ENCODE measurements at places on chromosomes 7 and 10.

- DNase-seq, result no peak
Observed at GRCh38 chr7:85829817-85830432, 643.1 kb upstream of the SEMA3D start.

DNA sequence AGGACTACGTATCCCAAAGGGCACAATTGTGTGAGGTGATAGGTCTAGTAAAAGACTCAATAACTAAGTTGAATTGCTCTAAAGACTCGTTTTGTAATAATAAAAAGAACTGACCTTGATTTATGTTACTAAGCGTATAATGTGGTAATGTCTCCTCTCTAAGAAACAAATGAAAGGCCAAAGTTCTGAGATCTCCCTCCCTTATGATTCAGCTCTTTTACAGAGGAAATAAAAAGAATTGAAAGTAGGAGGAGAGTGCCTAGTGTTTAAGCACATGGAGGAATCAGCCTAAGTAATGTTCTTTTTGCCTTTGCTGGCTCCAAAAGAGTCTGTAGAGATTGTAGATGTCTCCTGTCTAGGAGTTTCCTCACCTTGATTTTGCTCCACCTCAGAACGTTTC lies 98.0 kb downstream of the ARL4A start:
- no peak for DNase-seq

DNA sequence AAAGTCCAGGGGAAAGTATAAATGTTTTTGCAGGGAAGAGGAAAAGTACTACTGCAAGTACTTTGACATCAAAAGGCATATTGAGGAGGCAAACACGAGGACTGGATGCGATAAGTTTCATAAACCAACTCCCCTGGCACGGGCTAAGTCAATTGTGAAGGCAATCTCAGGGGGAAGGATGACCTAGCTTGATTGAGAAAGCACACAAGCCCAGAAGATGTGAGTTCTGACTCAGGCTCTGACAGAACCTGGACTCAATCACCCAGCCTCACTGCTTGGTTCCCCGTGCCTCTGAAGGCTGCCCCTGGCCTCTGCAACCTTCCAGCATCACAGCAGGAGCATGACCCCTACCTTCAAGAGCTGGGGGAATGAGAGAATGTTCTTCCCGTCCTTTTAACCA lies 93.2 kb upstream of the ZNF438 start:
- DNase-seq, result no peak

GRCh38 chr7:39535720-39536119 lies 30.5 kb upstream of the YAE1 start:
- no peak for DNase-seq

GRCh38 chr10:114566064-114566463 lies 92.0 kb downstream of the ABLIM1 start:
- DNase-seq, result no peak

GRCh38 chr7:114026486-114027089 lies 107.8 kb upstream of the PPP1R3A start:
- peak; percentile 47 for DNase-seq

- no peak for DNase-seq
Observed at GRCh38 chr7:104900525-104901239, 113.3 kb upstream of the KMT2E start.

GRCh38 chr10:97222326-97222961 lies 36.7 kb upstream of the SLIT1 start:
- DNase-seq, result peak; percentile 60

- DNase-seq, result no peak
Observed at GRCh38 chr10:81248886-81249285, 626.1 kb upstream of the NRG3 start.

GRCh38 chr7:77481615-77482014 lies 55.5 kb upstream of the PTPN12 start:
- DNase-seq, result no peak

- no peak for DNase-seq
Observed at GRCh38 chr7:149715476-149715875, 57.9 kb downstream of the ZNF467 start.

DNA sequence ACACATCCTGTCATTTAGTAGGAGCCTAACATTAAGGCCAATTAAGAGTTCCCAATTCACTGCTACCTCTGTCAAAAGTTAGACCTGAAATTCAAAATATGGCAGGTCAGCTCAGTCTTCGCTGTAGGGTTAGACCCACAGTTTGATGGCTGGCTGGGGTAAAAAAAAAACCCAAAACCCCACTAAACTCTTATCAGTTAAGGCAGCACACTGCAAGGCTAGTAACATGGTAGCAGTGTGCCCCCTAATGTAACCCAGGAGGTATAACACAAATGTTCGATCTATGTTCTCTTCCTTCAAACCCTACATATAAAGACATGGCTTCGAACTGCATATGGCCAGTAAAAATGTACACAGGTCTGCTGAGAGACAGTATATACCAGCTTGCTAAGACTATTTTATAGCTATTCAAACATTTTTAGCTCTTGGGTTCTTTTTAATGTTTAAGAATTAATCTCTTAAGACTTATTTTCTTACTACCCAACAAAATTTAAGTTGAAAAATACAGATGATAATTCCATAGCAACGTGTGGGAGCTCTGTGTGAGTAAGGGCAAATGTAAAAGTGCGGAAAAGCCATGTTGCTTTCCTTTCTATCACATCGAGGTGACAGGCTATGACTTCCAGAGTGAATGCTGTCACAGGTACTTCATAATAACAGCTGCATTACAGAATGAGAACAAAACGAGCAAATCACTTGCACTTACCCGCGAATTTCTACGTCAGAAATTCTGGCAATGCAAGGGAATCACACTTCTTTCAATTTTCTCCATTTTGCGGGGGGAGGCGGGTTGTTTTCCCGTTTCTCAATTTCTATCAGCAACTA lies 168.4 kb upstream of the IMMP2L start:
- DNase-seq, result peak; percentile 62

GRCh38 chr7:48938539-48939295 lies 14.4 kb downstream of the CDC14C start:
- DNase-seq, result no peak

DNA sequence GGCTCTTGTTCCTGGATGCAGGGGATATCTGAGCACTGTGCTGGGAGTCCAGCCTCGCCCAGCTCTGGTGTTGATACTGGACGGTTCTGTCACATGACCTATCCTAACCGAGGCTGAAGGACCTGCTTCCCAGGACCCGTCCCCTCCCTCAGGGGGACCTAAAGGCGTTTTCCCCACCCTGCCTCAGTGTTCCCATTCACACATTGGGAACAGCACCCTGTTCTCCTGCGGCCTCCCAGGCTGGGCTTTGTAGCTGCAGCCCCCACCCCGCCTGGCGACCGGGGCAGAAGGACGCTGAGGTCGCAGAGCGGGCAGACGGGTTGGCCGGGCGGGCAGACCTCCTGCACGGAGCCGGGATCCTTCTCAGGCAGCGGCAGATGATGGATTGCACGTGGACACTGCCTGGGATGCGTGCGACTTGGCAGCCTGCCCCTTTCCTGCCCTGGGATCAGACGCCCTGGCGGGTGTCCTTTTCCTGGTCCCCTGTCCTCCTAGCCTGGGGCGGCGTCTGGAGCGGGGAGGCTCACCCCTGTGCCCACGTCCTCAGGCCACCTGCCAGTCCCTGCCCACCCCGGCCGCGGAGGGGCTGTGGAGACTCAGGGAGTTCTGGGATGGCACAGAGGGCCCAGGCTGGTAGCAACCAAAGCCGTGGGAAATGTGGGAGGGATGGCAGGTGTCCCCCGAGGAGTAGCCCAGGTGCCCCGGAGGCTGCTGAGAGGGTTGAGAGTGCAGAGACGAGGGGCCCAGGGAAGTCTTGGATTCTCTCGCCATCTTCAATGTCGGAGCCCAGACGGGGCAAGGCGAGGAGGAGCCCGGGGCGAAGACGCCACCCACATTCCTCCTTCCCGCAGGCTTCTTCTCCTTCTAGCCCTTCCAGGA lies 17.2 kb upstream of the PSMG3 start:
- no peak for DNase-seq

DNA sequence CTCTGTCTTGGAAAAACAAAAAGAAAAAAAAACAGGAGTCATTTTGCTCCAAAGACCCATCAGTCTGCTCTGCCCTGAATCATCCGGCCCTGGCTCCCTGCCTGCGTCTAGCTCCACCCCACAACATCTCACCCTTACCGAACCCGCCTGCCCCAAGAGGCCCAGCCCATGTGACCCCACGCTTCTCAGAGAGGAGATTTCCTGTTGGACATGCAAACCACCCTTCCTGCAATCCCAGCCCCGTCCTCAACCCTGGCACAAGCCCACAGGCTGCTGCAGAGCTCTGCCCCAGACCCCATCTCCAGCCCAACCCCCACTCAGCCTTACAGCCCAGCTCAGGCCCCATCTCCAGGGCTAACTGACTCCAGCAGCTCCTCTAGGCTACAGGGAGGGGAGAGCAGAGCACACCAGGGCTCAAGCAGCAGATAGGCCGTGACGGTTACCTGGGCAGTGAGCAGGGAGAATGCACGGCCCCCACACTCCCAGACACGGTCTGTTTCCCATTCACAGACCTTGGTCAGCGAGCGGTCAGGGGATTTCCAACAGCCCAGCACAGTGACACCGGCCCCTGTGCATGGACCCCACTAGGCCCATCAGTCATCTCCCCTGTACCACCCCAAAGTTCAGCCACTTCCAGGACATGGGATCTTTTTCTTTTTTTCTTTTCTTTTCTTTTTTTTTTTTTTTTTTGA lies 69.9 kb upstream of the GTF2I start:
- DNase-seq, result peak; percentile 81

- peak; percentile 83 for DNase-seq
Observed at GRCh38 chr7:100120733-100121036, 1.3 kb downstream of the CNPY4 start.

GRCh38 chr10:112507046-112507445 lies 60.0 kb downstream of the VTI1A start:
- DNase-seq, result no peak

DNA sequence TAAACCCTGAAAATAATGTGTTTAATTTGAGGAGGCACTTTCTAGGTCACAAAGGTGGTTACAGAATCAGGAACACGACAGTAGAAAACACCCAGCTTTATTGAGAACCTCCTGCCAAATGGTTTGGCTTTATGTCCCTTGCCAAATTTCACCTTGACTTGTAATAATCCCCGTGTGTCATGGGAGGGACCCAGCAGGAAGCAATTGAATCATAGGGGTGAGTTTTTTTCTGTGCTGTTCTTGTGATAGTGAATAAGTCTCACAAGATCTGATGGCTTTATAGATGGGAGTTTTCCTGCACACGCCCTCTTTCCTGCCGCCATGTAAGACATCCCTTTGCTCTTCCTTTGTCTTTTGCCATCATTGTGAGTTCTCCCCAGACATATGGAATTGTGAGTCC lies 193.8 kb upstream of the KLF6 start:
- no peak for DNase-seq

DNA sequence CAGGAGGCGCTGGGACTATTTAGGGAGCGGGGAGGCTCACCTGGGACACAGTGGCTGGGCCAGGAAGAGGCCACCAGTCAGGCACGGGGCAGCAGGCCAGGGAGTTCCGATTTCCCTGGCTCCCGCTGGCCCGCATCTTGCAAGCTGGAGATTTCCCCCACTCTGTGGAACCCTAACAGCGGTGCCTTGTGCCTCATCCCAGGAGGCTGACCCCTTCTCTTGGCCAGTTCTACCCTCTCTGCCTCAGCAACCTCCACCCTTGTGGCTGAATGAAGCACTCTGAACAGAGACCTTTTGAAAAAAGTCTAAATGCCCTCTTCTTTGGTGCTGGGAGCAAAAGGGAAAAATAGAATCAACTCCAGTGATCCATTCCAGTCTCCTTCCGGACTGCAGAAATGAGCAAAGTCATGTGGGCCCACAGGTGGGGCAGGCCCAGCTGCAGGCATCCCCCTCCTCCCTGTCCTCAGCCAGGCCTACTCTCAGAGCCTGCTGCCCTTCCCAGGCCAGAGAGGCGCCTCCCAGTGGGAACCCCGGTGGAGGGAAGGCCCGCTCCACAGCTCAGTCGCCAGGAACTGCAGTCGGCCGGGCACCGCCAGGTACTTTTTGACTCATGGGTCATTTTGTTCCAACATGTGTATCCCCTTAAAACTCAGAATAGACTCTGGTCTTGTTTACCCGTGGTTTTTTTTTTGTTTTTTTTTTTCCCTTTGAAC lies 155.5 kb downstream of the ZNF248 start:
- DNase-seq, result no peak

DNA sequence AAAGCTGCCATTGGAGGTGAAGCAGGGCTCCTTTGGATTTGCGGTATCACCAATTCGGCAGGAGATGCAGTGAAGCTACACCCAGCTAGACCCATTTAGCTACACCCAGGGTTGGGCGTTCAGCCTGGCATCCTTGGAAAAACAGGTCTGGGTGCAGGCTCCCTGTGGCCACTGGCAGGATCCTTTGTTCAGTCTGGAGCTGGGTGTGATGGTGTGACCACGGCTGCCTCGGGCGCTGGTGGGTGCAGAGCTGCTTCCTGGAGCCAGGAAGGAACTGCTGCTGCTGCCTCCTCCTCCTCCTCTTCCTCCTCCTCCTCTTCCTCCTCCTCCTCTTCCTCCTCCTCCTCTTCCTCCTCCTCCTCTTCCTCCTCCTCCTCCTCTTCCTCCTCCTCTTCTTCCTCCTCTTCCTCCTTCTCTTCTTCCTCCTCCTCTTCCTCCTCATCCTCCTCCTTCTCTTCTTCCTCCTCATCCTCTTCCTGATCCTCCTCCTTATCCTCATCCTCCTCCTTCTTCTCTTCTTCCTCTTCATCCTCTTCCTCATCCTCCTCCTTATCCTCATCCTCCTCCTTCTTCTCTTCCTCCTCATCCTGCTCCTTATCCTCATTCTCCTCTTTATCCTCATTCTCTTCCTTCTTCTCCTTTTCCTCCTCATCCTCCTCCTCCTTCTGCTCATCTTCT lies 84.0 kb downstream of the GRK5 start:
- no peak for DNase-seq

- no peak for DNase-seq
Observed at GRCh38 chr7:79666472-79666871, 213.0 kb upstream of the MAGI2 start.

DNA sequence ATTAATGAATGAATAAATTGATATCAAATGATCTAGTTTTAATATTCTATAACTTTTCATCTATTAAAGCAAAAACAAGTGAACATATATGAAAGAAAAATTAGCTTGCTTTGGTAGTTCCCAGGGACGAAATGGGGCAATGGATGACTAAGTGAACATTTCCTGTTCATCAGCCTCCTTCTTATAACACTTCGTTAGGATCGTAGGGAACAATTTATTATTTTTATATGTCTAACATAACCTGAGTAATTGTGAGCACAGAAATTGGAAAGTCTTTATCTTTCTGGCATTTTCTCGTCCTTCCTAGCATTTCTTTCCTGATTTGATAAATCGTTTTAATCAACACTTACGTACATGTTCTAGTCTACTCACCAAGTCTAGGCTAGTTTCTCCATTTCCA lies 59.1 kb upstream of the PPP1R3C start:
- DNase-seq, result no peak

GRCh38 chr10:97412891-97413304 lies 11.8 kb upstream of the RRP12 start:
- no peak for DNase-seq

DNA sequence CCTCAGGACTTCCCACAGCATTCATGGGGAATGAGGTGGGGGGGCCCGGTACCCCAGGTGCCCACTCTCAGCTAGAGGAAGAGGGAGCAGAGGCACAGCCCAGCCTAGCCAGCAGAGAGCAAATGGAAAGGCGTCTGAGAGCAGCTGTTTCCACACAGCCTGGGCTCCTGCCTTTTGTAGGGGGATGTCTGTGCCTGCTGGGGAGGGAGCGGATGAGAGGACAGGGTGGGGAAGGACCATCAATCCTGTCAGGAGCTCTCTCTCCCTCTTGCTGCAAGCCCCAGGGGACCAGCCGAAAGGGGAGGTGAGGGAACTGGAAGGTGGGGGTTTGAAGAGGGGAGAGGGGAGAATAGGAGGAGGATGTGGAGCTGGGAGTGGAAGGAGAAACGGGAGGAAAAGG lies at the start of gene PKD2L1:
TSS of gene PKD2L1 (minus strand) at position 150 of the 400 bp plus-strand sequence. CDS start at position 25, 125 bp downstream.
- no peak for DNase-seq
